ENCODE measurements at places on chromosomes 2 and 18.

DNA sequence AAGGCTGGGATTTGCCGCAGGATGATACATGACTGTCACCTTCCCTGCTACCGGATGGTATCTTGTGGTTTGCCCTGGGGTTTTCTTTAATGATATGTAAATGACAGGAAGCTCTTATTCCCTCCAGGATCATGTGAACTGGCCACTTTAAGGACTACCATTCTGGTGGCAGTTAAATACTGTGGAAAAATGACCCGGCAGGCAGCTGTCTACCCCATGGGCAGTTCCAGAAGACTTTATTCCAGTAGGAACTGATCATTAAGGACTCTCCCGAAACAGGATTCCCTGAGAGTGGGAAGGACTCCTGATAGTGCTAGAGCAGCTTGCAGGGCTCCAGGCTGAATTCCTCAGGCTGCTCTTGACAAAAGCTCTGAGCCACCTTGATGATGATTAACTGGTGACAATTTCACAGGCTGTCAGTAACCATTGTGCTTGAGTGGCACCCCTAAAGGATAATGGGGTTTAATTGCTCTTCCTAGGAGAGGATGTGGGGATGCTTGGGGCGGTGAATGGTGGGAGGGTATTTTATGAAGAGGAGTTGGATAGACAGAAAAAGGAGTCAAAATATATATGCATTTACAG lies 212.0 kb downstream of the CPS1 start:
- no peak for DNase-seq

GRCh38 chr2:20300656-20301055 lies 50.0 kb downstream of the PUM2 start:
- no peak for DNase-seq

DNA sequence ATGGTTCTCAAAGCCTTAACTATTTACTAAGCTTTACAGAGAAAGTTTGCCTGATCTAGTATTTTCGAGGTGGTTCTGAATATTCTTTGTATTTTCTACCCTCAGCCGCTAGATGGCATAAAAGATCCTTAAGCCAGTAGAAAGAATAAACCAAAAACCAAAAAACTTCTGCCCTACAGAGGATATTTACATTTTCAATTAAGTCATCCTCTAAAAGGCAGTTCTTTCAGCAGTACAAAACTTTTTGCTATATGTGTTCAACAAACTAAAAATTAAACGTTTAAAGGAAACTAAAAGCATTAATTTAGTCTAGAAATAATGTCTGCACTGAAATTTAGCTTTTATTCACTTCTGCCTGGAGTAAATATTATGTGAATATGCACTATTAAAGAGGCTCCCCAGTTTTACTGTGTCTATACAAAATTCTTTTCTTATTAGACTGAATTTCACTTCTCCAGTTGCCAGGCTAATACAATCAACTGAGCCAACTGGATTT lies 297.5 kb downstream of the PIEZO2 start:
- DNase-seq, result peak; percentile 28

- no peak for DNase-seq
These were observed 2.4 kb downstream of the PELI1 start for GRCh38 chr2:64141674-64142405.

DNA sequence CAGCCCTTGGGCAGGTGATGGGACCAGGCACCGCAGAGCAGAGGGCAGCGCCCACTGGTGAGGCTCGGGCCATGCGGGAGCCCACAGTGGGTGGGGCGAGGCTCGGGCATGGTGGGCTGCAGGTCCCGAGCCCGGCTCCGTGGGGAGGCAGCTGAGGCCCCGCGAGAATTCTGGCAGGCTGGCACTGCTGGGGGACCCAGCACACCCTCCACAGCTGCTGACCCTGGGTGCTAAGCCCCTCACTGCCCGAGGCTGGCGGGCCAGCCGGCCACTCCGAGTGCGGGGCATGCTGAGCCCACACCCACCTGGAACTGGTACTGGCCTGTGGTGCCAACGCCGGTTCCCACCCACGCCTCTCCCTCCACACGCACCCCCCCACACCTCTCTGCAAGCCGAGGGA lies 29.7 kb upstream of the COL3A1 start:
- no peak for DNase-seq

DNA sequence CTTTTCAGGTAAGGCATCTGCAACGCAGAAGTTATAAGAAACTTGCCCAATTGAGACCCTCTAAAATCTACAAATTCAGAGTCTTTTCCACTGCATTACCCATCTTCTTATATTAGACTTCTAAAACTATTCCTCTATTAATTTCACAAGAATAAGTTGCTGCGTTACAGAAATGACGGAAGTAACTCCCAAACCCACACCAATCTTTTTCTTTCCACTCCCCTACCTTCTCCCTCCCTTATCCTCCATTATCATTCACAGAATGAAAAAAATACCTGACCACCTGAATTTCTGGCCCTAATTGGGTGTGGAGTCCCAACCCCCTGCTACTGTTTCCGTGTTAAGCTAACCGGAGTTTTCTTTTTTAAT lies 689 bp downstream of the RPRD1A start:
- no peak for DNase-seq

DNA sequence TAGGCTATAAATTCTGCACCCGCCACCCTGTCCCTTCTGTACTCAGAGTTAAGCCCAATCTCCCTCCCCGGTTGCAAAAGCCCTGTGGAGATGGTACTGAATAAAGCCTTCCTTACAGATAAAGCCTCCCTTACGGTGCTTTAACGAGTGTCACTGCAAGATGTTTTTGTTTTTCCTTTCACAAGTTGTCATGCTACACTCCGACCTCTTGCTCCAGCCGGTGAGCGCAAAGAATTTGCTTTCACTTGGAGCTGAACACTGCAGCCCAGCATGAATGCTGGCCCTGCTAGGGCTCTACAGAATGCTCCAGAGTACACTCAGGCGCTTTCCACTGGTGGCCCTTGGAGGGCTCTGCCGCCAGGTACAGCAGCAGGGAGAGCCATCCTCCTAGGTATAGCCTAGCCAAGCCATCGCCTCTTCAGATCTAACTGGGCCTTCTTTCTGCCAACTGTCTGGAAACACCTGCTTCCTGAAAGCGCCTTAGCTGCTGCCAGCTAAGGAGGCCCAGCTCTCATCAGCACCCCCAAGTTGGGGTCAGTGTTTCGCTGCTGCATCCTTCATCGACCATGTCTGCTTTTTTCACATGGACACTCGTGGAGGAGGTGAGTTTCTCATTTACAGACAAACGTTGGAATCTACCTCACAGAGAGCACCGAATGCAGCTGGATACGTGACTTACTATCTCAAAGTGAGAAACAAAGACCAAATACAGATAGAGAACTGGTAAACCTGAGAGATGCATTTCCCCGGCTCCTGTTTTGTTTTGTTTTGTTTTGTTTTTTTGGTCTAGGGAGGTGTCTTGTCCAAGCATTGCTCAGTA lies 13.4 kb upstream of the CREG2 start:
- no peak for DNase-seq

GRCh38 chr2:240310645-240311044 lies 124.8 kb upstream of the GPC1 start:
- DNase-seq, result no peak

DNA sequence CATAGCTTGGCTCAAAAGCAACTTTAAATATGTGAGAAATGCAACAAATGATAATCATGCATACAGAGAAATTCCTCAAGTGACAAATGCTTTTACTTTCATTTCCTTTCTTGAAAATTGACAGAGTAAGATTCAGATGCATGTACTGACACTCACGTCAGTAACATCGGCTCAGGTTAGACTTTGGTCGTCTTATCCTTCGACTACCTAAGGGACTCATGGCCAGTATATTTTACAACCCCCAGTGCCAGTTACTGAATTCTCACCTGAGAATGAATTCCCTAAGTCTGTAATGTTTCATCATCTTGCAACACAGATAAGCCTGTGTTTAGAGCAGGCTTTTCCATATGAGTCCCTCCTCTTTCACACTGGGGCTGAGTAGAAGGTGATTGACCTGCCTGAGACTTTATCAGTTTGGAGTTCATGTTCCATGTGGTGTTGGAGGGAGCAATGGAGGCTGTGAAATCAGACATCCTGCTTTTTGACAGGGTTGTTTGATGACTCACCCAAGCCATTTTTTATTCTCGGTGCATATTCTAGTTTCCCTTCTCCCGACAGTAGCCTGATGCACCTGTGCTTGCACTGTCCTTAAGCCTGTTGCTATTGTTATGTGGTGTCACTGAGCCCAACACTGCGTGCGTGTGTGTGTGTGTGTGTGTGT lies 30.5 kb upstream of the ATP8B1 start:
- DNase-seq, result peak; percentile 8

DNA sequence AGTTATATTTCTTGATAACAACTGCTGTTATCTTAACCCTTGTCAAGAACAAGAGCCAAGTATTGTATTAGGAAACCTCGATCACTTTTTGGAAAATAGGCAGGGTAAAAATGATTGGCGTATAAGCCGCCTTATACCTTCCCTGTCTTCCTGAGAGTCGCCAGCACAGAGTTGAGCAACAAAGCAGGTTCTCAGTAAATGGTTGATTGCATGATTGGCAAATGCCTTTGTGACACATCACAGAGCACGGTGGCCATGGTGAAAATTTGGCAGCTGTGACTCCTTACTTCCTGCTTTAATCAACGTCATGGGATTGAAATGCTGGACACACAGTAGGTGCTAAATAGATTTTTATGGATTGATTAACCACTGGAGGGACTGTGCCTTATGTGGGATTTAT lies 3.9 kb upstream of the KLHL29 start:
- DNase-seq, result peak; percentile 25

- no peak for DNase-seq
These were observed 46.3 kb downstream of the CDC42EP3 start for GRCh38 chr2:37625156-37625555.

GRCh38 chr2:232353660-232354059 lies 24.9 kb upstream of the ALPP start:
- no peak for DNase-seq

DNA sequence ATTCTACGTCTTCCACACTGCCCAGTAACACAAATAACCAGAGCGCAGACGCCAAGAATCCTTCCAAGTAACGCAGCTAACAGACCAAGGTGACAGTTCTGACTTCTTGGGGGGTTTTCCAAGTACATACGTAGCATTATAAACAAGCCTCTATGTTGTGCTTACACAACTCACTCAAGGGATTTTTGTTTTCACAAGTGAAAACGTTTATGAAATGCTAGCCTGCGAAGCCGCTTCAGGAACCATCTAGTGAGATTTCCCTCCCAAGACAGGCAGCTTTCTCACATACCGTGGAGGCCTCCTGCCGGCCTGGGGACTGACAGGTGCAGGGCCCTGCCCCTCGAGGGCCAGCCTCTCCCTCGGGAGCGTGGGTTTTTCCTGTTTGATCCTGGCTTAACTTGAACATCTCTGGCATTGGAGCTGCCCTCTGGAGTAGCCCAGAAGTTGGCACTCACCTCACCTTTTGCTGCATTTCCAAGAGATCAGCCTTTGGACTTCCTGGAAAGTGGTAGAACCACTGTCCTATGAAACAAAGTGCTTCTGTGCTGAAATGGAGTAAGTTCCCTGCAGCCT lies 151.1 kb downstream of the MBP start:
- DNase-seq, result no peak

GRCh38 chr2:95389245-95390119 lies 13.0 kb upstream of the FAHD2A start:
- DNase-seq, result peak; percentile 30

DNA sequence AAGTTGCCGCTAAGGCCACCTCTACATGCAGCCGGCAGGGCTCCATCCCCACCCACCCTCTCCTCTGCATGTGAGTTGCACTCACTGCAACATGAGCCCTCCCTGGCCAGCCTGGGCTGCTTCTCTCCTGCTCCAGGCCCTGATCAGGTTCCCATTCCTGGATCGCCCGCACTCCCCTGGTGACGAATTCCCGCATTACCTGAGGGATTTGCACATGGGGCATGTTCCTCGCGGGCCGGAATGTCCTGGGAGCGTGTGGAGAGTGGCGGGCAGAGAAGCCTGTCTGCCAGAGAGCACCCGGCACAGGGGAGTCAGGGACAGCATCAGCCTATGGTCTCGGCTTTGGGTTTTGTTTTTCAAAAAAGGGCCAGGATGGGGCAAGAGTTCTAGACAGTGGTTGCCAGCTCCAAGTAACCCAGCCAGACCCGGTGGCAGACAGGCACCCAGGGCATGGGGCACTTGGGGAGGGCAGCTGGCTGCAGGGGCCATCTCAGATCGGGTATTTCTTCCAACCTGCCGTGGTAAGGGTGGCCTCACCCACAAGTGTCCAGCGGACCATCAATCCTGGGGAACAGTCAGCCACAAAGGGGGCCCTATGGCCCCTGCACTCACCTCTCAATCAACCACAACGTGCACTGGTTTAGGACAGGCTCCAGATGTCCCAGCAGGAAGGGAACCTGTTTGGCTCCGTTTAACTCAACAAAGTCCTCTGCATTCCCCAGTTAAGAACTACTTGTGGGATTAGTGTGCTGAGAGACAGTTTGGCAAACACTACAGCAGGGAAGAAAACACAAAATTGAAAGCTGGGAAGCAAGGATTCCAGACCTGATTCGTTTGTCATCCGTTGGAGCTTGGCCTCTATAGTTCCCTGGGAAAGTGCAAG lies 187.7 kb downstream of the SMAD7 start:
- no peak for DNase-seq

DNA sequence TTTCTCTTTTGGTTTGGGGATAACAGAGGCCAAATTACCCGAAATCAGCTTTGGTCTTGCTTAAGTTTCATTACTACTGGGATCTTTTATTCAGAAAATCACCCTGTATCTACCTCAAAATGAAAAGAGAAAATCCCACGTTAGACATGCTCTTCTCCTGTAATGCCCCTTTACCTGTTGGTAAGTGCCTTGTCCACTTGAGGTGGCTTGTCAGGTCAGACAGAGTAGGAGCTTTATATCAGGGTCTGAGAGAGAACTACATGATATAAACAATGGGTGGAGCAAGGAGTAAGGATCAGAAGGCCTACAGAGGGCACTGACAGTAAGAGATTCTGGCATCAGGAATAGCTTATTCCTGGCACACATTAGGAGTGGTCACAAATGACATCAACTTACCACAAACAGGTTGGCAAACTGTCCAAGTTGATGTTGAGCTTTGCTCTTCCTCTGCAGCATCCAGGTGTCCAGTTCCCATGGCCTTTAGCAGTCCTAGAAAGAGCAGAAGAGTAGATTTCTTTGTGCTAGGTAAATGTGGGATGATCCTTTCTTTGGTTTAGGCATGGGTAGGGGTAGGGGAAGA lies at the start of gene REG1B:
REG1B (minus strand) TSS at position 209 of the 580 bp plus-strand sequence. CDS start 381 bp downstream, outside the sequence.
- DNase-seq, result no peak
